ENCODE measurements at places on chromosomes 1 and 21. TPM values are rescaled to one million over a fixed set of nuclear protein-coding genes. Genes with fewer than 3 reads are reported as not detected.

GMEB1 gene
- total RNA-seq: 13.9 TPM

NUAK2 gene
- total RNA-seq: 50.8 TPM

NUP210L gene
- total RNA-seq: not detected

PLCH2 gene
- 6.8 TPM for total RNA-seq
